GM03348 (cell line): ENCODE measurements at places on chromosomes 3 and 15.

GRCh38 chr3:96478496-96478895, 335.9 kb upstream of the EPHA6 start:
- no peak for DNase-seq

DNA sequence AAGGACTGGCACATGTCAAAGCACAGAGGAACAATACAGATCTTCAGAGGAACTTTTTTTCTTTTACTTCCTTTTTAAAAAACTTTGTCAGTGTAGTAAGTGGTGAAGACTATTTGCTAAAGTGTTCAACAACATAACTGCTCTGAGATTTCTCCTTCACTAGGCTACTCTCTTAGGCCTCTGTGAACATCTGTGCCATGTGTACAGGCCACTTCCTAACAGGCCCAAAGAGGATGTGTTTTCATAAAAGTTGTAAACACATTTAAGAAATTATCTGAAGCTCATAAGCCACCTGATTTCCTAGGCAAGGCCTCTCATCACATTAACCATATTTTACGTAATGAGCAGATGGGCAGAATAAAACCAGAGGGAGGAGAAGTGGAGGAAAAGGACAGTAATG, 235.4 kb downstream of the FHIT start:
- DNase-seq: no peak

DNA sequence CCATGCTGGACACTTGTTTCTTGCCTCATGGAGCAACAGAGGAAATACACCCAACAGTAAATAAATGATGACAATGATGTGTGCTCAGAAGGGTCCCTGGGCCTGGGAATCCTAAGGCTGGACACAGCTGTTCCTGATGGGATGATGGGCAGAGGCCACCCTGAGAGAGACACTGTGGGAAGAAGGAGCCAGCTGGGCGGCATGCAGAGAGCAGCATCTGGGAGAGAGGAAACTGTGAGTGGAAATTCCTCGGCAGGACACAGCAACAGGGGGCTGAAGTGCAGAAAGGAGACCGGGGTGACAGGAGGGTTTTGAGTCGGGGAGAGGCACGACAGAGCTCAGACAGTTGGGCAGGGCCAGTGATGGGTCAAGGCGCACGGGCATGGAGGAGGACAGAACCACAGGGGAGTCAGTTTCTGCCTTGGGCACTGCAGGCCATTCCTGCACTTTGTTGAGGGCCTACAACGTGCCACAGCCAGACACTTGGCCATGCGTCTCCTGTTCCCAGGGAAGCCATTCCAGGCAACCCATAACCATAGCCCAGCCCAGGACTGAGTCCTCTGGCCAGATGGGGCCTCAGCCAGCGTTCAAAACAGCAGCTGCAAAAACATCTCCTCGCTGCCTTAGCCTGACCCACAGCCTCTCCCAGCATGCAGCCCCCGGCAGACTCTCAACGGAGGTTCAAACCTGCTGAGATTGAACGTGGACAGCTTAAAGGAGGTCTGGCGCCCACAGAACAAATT, 36.7 kb upstream of the SLC6A1 start:
- DNase-seq: no peak

DNA sequence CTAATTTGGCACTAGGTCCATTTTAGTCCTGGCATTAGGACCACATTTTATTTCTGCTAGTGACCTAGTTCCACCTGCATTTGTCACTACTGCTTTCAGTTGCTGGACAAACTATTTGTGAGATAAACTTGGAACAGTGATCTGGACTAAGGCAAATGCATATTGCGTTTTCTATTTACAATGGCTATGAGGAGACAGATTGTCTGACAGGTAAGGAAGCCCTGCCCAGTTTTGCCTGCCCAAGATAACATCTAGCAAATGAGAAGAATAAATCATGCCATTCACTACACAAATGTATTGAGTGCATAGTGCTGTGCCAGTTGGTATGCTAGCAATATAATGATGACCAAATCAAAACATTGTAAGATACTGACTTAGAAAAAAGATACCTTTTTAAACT, 245.7 kb downstream of the GRM7 start:
- DNase-seq: no peak

DNA sequence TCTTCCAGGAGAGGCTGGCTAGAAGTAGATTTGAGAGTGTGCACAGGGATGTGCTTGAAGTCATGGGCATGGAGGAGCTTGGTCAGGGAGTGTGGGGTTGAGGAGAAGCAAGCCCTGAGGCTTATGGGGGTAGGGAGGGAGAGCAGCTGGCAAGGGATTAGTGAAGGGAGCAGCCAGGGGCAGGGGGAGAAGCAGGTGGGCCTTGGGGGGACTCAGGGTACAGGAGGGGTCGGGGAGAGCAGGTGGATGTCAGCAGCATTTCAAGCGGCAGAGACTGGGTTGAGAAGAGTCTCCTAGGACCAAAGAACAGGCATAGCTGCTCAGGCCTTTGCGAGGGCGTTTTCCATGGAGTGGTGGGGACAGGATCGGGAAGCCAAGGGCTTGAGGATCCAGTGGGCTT, 3.4 kb upstream of the LMAN1L start:
- DNase-seq: no peak

- no peak for DNase-seq
Measured at GRCh38 chr3:41693799-41694198, 268.1 kb downstream of the ULK4 start.

DNA sequence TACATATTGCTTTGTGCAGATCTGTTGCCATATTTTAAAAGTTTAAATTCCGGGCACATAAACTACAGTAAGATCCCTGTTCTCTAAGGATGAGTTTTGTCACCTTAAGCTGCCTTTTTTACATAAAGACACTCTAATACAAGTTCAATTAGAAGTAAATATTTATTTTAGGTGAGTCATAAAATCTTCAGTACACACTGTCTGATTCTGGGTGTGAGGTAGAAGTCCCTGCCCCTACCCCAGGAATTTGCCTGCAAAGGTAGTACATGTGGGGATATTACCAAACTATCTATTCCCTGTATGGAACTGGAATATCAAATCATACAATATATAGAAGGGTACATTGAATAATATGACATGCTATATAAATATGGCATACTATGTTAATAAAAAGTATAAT, 6.3 kb downstream of the SCG3 start:
- DNase-seq: no peak

- DNase-seq: no peak
Measured at GRCh38 chr15:41992803-41993190, 20.4 kb upstream of the EHD4 start.

- DNase-seq: no peak
Measured at GRCh38 chr3:192842138-192842537, 75.5 kb downstream of the MB21D2 start.
